Activated CD4-positive, alpha-beta T cell treated with anti-CD3 and anti-CD28 coated beads for 4 hours (primary cell): ENCODE measurements at places on chromosomes 11 and 22.

DNA sequence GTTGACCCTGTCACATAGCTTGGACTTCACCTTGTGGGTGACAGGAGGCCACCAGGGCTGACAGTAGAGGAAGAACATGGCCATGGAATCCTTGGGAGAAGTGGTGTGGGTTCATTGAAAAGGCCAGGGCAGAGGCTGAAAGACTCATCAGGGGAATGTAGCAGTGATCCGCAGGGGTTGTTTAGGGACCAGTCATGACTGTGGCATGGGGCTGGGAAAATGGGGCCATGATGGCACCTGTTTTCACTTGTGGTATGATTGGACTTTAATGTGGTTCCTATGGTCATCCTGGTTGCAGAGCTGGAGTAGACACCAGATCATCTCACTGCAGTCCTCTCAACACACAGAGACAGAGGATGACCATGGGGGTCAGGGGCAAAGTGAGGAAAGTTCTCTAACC is 66.7 kb upstream of the MYEOV start:
- DNase-seq = no peak

DNA sequence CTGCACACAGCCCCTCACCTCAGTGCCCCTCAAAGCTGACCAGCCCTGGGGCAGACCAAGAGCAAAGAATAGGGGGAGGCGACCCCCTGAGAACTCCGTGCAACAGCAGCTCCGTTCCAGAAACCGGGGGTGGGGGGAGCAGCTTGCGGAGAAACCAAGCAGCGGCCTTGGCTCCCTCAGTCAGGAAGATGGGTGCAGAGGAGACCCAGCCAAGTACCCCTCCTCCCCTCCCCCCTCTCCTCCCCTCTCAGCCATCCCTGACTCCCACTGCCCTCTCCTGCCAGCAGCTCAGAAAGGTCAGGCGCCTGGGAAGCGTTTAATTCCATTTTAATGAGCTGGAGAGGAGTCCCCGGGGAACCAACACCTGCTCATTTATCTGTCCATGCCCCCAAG is 78.9 kb downstream of the PDE2A start:
- no peak for DNase-seq

DNA sequence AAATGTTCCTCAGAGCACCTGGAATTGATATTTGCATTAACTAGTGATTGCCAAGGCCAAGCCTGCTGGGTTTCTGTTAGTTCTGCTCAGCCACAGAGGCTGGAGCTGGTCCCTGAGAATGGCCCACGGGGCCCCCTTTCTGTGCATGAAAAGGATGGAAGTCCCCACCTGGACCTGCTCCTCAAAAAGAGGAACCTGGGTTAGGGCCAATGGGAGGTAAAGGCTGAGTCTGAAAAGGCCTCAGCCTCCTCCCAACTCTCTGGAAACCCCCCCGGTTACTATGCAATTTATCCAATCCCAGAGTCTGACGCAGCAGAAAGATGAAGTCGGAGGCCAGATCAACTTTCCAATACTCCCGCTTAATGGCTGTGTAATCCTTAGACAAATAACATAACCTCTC is 6.8 kb upstream of the CREB3L1 start:
- no peak for DNase-seq

DNA sequence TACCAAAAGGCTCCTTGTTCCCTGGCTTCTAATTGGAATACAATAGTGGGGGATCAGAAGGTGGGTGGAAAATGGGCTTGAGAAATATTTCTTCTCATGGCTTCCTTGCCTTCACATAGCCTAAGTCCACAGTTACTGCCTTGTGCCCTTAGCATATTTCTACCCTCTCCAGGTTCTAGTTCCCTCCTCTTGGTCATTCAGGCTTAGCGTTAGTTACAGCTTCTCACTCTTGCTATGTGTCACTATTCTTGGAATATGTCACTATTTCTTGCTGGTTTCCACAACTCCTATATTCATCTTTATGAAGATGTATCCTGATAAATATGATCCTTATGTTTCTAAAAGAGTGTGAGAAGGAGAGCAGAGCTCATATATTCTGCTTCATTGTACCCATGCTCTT is 2.5 kb downstream of the OR2D2 start:
- no peak for DNase-seq

DNA sequence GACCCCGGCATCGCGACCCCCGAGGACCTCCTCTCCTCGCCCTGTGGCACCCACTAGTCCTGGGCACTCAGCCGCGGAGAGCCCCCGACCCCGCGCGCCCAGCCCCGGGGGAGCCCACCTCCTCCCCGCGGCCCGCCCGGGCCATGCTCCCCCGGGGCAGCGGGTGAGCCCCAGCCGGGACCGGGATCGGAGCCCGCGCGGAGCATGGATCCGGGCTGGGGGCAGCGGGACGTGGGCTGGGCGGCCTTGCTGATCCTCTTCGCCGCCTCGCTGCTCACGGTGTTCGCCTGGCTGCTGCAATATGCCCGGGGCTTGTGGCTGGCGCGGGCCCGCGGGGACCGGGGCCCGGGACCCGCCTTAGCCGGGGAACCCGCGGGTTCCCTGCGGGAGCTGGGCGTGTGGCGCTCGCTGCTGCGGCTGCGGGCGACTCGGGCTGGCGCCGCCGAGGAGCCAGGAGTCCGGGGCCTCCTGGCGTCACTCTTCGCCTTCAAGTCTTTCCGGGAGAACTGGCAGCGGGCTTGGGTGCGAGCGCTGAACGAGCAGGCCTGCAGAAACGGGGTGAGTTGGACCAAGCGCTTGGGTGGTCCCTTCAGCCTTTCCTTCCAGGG is 498 bp downstream of the C2CD2L start:
- DNase-seq = no peak

- no peak for DNase-seq
These were observed 26.3 kb upstream of the ALDH3B2 start for GRCh38 chr11:67700548-67701262.

GRCh38 chr11:61472282-61472681 is 36.3 kb upstream of the LRRC10B start:
- DNase-seq = no peak

DNA sequence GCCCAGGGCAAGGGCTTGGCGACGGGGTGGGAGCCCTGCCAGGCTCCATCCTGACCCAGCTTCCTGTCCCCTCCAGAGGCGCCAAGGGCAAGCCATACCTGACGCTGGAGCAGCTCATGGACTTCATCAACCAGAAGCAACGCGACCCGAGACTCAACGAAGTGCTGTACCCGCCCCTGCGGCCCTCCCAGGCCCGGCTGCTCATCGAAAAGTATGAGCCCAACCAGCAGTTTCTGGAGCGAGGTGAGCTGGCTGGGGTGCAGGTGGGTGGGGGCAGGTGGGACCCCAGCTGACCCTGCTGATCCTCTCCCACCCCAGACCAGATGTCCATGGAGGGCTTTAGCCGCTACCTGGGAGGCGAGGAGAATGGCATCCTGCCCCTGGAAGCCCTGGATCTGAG is 5.0 kb downstream of the PLCB3 start:
- no peak for DNase-seq

DNA sequence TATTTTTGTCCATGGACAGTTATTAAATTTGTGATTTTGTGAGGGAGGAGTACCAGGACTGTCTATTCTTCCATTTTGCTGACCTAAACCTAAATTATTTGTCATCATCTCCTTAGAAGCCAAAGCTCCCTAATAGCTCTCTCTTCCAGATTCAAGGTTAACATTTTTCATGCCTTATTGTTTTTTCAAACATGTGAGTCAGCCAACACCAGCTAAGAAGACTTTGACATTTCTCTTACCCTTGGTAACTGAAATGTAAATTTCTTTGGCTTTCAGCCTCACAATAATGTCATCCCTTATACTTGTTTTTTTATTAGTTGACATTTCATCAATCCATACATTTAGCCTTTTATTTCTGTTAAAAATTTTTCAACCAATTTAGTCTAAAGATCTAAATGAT is 19.2 kb downstream of the OR52E1 start:
- DNase-seq = no peak

DNA sequence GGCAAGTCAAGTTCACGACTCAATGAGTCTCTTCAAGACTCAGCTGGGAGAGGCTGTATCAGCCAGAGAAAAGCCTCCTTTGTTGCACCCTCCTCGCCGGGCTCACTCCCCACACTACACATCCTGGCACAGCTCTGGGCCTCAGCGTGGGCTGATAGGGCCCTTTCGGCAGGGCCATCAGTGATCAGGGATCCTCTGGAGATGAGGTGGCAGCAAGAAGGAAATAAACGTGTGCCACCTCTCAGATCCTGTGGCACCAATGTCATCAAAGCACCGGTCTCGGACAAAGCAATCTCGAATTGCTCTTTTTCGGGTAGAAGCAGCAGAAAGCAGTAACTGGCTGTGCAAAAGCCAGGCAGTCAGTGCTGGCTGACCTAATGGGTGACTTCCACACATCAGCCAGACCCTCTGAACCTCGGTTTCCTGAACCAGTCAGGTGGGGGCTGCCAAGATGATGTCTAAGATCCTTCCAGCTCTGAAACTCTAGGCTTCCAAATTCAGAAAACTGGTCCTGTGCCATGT is 2.1 kb downstream of the EHD1 start:
- DNase-seq = no peak
